Fibroblast of skin of left biceps (primary cell): ENCODE measurements at places on chromosomes 12 and 14.

- no peak for DNase-seq
Measured at GRCh38 chr14:95337041-95337595, 17.4 kb upstream of the CLMN start.

GRCh38 chr12:92543840-92544239, 158.9 kb upstream of the PLEKHG7 start:
- DNase-seq = no peak

- DNase-seq = no peak
Measured at GRCh38 chr12:88520436-88520820, 59.8 kb downstream of the KITLG start.

GRCh38 chr12:125610971-125611370, 545.7 kb downstream of the AACS start:
- no peak for DNase-seq

GRCh38 chr14:74324931-74325361, 22.2 kb upstream of the ABCD4 start:
- DNase-seq = peak; percentile 8

DNA sequence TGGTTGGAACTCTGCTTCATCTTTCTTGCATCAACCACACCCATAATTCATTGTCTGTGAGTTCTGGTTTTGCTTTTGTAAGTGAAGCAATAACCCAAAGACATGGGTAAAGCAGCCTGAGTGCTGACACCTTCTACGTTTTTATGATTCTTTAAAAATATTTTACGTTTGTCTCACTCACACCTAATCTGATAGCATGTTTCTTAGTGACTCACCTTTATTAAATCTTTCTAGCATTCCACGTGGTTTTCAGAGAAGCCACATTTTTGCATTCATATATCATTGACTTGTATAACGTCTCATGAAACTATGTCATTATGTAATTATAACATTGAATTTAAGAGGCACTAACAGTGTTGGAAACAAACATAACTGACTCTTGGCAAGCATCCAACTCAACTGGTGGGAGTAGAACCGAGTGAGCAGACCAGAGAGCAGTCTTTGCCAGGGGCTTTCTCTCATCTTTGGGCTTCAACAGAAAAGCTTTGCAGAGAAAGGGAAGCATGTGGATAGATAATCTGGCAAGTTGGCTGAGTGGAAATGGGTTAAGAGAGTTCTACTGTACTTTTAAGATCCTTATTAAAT, 118.8 kb downstream of the TPH2 start:
- peak; percentile 3 for DNase-seq

- DNase-seq = no peak
Measured at GRCh38 chr12:56337753-56338251, 882 bp upstream of the IL23A start.

- DNase-seq = no peak
Measured at GRCh38 chr12:85920324-85920947, 46.3 kb downstream of the NTS start.

DNA sequence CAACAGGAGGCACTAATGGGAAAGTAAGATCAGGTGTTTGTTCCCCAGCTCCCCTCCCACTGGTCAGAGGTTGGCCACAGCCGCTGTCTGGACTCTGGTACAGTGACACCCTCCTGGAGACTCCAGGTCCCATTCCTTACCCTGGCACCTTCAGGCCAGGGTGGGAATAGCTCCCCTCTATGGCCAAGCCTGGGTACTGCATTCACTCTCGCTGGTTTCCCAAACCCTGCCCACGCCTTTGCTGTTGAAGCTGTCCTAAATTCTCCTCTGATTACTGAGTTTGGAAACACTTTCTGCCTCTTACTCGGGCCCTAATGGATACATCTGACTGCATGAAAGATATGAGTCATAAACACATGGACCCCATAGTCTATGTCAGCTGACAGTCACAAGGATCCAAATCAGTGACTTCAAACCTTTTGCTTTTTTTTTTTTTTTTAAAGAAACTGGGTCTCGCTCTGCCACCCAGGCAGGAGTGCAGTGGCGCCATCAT, 17.9 kb downstream of the HRK start:
- DNase-seq = no peak

GRCh38 chr12:570921-571794, 92.1 kb downstream of the NINJ2 start:
- DNase-seq = no peak

DNA sequence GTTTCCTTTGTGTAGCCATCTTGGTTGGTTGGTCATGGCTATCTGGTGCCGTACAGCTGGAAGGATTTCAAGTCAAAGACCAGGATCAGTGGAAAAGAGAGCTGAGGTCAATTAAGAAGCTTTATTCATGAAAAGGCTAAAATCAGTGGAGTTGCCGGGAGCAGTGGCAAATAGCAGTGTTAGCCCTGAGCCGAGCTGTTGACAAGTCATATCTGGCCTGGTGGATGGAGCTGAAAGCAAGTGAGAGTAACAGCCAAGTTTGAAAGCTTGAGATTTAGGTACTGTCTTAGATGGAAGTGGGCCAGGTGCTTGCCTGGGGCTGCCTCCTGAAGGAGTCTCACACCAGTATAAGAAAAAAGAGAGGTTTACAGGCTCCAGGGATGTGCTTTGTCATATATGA, 9.0 kb downstream of the BATF start:
- DNase-seq = no peak

DNA sequence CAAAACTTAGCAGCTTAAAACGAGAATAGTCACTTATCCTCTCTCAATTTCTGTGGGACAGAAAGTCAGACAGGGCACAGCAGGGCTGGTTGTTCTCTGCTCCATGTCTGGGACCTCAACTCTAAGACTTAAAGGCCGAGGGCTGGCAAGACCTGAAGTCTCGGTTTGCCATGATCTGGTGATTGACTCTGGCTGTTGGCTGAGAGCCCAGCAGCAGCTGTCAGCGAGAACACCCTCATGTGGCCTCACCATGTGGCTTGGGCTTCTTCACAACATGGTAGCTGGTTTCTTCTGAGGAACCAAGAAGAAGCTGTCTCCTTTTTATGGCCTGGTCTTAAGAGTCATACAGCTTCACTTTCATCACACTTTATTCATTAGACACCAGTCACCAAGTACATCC, 1.7 kb upstream of the VASH1 start:
- no peak for DNase-seq

DNA sequence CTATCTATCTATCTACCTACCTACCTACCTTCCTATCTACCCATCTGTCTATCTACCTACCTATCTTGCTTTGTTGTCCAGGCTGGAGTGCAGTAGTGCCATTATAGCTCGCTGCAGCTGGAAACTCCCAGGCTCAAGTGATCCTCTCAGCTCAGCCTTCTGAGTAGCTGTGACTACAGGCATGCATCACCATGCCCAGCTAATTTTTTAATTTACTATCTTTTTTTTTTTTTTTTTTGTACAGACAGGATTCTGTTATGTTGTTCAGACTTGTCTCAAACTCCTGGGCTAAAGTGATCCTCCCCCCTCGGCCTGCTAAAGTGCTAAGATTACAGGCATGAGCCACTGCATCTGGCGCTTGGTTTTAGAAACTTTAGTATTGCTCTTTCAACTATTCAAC, 762.4 kb downstream of the SLC6A15 start:
- DNase-seq = no peak

GRCh38 chr14:72630374-72630773, 263.5 kb downstream of the DPF3 start:
- no peak for DNase-seq

DNA sequence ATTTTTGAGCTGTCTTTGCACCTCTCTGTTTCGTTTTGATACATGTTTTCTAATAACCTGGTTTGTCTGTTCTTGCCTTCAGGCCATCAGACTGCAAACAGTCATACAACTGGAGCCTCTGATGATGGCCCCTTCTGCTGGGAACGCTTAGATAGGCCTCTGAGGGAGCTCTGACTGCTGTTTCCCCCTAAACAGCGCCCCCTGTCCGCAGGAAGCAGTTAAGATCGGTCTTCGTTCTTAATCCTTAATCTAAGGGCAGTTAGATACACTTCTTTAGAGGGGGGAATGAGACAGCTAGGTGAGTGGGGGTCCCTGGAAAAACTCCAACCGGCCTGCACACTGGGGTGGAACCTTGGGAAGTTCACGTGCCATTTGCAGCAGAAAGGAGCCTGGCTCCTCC, 1338.8 kb upstream of the SEL1L start:
- DNase-seq = no peak

DNA sequence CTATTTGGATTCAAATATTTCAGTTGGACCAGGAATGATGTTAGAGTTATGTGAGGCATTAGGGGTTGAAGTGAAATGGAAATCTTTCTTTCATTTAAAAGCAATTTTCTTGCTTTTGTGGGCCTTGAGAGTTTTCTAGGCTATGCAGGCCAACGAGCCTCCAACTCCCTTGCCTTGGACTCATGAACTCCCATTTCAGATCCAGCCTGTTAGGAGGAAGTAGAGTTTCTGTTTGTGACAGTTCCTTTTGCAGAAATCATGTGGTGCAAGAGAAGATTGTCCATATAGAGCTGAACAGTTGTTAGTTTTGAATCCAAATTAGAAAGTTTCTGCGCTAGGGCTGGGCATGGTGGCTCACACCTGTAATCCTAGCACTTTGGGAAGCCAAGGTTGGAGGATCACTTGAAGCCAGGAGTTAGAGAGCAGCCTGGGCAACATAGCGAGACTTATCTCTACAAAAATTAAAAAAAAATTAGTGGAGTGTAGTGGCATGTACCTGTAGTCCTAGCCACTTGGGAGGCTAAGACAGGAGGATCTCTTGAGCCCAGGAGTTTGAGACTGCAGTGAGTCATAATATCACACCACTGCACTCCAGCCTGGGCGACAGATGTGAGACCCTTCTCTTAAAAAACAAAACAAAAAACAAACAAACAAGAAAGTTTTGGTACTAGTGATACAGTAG, 47.3 kb upstream of the MED13L start:
- no peak for DNase-seq

GRCh38 chr14:78443834-78444233, 273.7 kb downstream of the NRXN3 start:
- no peak for DNase-seq

GRCh38 chr12:21559855-21560569, 33.9 kb downstream of the SPX start:
- peak; percentile 1 for DNase-seq

DNA sequence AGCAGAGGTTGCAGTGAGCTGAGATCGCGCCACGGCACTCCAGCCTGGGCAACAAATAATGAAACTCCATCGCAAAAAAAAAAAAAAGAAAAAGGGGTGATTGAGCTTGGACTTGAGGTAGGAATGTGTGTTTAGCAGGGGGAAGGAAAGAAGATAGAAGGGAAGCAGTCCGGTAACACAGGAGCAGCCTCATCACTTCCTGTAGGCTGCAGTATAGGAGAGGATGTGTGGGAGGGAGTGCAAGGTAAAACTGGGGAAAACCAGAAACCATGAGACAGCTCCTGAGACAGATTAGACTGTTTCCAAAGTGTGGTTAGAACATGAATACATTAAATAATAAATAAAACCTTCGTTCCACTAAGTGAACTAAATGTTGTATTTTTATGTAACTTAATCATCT, 49.2 kb downstream of the FGD4 start:
- no peak for DNase-seq

DNA sequence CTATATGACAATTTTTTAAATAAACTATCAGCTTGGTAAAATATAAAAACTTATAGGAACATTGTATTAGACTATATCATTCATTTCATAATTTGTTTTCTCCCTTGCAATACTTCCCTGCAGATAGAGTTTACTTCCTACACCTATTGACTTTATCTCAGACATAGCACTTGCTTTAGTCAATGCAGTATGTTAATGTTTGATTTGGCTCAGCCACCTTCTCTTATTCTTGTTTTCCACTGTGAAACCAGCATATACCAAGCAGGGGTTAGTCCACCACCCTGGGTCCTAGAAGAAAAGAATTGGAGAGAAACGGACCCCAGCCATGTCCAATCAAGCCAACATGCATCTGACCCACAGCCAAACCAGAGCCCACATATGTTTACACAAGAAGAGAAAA, 10.4 kb upstream of the SOX5 start:
- DNase-seq = no peak

- DNase-seq = no peak
Measured at GRCh38 chr12:1403417-1403816, 191.0 kb downstream of the FBXL14 start.

DNA sequence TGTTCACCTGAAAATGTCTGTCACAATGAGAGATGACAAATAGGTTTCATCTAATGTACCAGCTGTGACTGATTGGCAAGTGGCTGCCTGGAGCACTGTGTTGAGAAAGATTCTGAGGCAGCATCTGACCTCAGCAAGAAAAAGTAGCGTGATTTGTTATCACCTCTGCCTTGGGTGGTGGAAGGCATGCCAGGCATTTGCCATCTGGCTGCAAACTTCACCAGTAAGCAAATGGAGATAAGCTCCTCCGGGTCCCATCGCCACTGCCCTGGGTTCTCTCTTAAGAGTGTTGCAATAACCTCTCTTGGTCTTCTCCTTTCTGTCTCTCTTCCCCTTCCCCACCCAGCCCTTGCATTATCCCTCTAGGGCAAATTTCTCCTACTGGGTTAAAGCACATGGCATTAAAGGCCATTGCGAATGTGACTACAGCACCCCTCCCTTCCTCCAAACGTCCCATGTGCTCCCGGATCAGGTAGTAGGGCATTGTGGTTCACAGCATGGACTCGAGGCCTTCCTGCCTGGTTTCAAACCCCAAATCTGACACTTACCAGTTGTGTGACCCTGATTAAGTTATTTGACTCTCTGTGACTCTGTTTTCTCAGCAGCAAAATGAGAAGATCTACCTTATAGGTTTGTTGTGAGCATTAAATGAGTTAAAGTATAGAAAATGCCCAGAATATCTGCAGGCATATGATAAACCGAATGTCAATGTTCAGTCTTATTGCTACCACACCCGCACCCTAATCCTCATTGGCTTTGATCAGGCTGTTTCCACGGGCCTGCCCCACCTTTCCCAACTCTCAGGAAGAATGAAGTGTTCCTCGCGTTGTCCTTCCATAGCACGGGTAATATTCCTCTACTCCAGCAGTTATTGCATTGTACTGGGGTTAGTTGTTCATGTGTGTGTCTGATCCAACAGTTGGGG, 8.2 kb upstream of the LGALS3 start:
- DNase-seq = no peak

- DNase-seq = no peak
Measured at GRCh38 chr14:91870001-91870400, 2.7 kb upstream of the TC2N start.

- DNase-seq = peak; percentile 39
Measured at GRCh38 chr12:80472236-80472635, 28.2 kb downstream of the PTPRQ start.

DNA sequence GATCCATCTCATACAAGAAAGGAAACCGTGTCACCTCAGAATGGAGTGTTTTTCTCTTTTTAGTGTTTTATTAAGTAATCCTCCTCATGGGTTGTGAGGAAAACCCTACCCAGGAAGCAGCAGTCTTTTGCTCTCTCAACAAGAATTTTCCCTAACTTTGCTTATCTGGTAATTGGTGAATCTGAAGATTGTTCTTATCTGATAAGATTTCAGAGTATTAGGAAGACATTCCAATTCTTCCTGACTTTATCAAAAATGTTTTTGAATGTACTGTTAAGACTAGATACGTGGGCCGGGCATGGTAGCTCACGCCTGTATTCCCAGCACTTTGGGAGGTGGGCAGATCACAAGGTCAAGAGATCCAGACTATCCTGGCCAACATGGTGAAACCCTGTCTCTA, 86.0 kb downstream of the PHLDA1 start:
- no peak for DNase-seq

GRCh38 chr12:41248391-41248790, 60.3 kb downstream of the PDZRN4 start:
- DNase-seq = no peak
